ENCODE measurements at places on chromosomes 2 and 18.

GRCh38 chr18:33304277-33304676 lies 136.2 kb downstream of the CCDC178 start:
- no peak for DNase-seq

- no peak for DNase-seq
Observed at GRCh38 chr2:180555391-180555965, 424.9 kb upstream of the UBE2E3 start.

DNA sequence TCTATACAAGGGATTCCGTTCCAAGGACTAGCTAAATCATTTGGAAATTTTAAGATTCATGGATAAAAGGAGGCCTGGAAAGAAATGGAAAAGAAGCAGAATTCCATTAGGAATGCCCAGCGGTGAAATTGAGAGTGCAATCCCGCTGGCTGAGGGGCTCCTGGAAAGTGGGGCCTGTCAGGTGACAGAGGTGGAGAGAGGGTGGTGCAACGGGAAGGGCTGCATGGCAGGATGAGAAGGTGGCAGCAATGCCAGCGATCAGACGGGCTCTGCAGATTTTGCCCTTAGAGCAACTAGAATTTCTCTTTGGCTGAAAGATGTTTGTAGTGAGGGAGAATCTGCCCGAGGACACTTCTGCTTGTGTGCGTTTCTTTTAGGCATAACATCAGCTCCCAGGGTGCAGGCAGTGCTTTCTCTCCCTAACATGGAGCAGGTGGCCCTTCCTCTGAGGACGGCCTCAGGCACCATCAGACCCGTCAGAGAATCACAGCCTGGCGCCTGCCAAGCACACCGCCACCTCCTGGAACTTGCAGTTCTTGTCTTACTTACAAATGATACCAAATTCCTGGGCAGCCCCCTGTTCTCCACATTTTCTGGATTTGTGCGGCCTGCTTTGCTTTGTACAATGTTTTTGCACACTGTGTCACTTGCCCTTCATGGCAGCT lies 261.6 kb downstream of the NDUFA10 start:
- DNase-seq = peak; percentile 50

DNA sequence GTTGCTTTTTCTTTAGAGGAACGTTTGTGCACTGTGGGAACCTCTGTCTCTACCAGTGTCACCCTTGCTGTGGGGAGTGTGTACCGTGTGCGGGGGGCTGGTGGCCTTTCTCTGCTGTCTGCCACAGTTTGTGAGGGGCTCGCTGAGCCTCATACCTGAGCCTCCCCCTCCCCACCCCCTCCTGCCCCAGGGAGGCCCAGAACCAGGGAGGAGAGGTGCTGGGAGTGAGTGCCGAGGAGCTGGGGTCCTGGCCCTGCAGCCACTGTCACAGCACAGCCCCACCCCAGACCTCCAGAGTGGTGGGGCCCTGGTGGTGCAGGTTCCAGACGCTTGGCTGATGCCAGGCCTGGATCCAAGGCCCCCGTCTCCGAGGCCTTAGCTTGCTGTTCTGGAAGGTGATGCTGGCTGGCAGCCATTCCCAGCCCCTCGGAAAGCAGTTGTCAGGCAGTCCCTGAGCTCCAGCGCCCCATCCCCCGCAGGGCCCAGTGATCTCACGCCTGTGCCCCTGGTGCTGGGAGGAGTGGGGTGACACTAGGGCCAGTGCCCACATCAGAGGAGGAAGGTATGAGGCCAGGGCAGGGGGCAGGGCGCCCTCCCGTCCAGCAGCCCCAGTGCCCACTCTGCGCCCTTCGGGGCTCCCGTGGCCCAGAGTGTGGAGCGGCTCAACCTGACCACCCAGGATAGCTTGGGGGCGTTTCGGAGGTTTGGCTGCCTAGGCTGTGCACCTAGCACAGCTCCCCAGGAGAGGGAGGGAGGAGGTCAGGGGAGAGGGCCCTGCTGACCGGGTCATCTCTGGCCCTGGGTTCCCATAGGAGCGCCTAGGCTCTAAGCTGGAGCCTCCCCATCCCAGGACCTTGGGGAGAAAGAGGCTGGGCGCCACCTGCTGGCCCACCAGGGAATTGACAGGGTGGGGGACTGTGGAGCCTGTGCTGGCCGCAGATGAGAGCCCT lies 53.0 kb upstream of the ALPP start:
- DNase-seq = peak; percentile 89

DNA sequence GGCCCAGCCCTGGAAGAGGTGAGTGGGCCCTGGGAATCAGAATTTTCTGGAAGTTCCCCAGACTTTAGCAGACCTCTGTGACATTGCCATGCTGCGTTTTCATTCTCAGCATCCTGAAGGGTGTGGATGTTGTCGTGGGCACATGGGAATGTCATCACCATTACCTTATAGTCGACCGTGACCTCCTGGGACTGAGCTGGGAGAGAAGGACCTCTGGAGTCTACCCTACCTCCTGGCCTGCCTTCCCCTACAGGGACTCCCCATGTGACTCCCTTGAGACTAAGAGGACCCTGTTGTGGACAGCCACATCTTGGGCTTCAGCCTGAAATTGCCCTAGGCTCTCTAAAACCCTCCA lies 43.0 kb downstream of the CNGA3 start:
- DNase-seq = no peak

GRCh38 chr2:10368491-10369231 lies 66.0 kb downstream of the HPCAL1 start:
- DNase-seq = no peak

- no peak for DNase-seq
Observed at GRCh38 chr2:10795508-10796046, 17.0 kb downstream of the PDIA6 start.

DNA sequence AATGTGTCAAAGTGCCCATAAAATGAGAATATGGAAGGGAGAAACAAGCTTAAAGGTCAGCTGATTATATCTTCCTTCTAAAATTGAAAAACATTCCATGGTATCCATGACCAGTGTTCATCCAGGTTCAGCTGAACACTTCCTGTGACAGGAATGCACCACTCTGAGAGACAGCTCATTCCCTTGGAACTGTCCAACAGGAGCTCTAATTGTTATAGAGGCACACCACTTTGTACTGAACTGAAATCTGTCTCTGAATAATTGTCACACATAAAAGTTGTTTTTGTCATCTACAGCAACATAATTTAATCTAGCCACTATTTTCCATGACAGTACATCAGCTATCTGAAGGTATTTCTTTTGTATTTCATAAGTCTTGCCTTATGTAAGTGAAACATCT lies 195.9 kb upstream of the ZNF804A start:
- no peak for DNase-seq

GRCh38 chr2:205785507-205786260 lies 103.4 kb downstream of the NRP2 start:
- DNase-seq = no peak

DNA sequence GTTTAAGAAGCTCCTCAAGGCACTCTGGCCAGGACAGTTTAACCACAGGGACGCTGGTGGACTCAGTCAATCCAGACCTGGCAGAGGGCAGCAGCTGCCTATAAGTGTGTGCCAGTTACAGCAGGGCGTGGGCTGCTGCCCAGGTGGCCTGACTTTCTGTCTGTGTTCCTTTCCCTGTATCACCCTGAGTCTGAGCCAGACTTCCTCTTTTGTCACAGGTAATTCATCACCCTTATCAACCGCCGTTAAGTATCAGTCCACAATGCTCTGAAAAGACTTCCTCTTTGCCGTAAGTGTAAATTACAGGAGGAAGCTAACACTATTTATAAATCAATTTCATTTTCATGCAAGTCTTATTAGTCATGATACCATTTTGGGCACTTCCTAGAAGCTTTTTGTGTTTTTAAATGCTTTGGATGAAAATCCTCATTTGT lies 7.0 kb downstream of the LPIN1 start:
- no peak for DNase-seq

- DNase-seq = no peak
Observed at GRCh38 chr2:28676152-28676835, 75.3 kb upstream of the PPP1CB start.

GRCh38 chr2:193331676-193332075 lies 1136.9 kb upstream of the TMEFF2 start:
- DNase-seq = no peak

DNA sequence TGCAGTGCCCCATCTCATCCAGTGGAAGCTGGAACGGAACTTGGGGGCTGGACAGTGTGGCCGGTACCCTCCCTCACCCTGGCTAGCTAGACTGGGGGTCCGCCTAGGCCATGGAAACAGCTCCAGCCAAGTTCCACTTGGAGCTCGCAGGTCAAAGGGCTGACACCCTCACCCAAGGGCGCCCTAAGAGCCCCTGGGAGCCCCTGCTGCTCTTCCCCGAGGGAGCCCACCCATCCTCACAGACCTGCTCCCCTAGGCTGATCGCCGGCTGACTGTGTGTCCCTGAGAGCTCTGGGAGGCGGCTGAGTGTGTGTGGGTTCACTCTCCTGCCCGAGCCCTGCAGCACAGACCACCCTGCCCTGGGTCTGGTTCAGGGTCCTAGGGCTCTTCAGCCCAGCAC lies 118.2 kb upstream of the OTOS start:
- no peak for DNase-seq

DNA sequence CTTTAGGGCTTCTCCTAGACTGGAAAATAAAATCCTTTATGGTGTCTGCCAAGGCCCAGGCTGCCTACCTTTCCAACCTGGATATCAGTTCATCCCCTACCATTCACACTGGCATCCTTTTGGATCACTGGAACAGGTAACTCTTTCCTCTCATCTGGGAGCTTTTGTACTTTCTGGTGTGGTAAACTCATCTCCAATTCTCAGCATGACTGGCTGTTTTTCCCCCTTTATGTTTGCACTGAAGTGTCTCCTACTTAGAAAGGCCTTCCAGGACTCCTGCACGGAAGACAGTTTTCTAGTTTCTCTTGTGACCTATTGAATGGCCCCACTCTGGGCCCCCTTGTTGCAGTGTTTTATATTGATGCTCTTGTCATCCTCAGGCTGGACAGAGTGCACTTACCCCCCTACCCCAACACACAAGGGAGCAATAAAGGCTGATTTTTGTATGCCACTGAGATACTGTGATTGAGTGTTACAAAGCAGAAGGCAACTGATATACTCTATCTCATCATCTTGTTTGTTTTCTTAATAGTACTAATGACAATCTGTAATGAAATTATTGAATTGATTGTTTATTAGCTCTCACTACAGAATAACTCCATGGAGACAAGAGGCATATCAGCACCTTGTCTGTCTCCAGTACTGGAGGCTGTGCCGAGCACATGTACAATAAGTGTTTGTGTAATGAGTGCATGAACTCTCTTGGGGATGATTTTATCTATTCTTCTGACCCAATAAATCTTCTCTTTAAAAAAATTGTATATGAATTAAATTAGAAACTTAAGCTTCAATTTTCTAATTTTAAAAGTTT lies 129.9 kb downstream of the PIEZO2 start:
- no peak for DNase-seq

GRCh38 chr2:239110595-239111048 lies 262.7 kb downstream of the TWIST2 start:
- DNase-seq = no peak

DNA sequence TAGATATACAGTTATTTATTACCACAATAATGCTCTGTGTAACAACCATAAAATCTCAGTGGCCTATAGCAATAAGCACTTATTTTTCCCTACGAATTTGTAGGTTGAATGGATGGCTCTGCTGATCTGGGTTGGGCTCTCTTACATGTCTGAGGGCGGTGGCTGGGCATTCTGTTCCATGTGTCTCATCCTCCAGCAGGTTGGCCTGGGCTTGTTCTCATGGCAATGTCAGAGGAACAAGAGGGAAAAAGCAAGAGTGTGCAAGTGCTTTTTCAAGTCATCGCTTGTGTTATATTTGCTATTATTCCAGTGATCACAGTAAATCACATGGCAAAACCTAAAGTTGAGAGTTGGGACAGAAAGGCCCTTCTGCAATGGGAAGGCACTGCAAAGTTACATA lies 30.4 kb upstream of the MYO3B start:
- no peak for DNase-seq

- DNase-seq = no peak
Observed at GRCh38 chr2:153004627-153005026, 286.2 kb downstream of the ARL6IP6 start.

DNA sequence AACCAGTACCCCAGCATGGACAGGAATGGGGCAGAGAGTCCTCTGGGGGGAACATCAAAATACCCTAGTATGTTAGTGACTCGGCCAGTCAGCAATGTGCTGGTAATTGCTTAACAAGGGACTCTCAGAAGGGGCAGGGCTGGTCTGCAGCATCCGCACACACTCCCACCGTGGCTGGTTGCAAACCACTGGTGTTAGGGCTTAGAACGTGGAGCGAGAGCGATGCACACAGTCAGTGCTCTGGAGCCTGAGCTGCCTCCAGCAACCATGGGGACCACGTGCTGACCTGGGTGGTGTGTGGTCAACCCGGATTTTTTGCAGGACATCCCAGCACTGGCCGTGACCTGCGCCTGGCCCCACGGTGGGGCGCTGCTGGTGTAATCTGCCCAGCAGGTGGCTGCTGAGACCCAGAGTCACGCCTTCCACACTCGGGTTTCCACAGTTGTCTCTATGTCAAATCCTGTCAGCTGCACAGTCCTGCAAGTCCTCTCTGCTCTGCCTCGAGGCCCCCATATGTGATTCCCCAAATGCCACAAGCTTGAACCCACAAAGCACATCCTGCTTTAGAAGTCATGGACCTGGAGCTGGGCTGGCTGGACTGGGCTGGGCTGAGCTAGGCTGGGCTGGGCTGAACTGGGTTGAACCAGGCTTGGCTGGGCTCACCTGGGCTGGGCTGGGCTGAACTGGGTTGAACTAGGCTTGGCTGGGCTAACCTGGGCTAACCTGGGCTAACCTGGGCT lies 50.6 kb upstream of the GPC1 start:
- DNase-seq = peak; percentile 69

DNA sequence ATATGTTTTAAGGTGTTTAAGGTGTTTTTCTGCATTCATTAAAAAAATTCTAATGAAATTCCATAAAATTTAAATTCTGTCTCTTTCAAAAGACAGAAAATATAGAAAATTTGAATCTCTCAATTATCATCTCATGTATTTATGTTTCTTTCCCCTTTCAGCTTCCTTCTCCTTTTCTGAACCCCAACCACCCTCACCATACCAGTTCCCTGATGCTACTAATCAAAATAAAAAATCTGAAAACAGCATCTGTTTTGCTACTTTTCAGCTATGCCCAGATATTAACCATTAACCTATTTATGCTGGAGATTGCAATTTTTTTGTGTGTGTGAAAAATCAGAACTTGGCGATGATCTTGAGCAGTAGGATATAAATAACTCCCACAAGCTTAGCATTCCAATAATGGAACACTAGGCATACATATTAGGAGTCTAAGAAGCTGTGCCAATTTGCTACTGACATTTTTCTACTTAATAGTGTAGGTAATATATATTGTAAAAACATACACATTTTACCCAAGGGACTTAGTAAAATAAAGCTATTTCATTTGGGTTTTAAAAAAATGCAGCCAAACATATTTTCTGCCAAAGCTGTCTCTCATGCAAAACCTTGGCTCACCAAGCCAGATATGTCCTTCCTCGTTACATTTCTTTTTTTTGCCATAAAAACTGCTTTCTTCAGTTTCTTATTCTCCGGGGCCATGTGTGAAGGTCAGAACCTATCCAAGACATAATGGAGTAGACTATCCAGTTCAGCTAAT lies 32.6 kb upstream of the AGPS start:
- DNase-seq = no peak

- no peak for DNase-seq
Observed at GRCh38 chr18:41599466-41599865, 355.6 kb upstream of the PIK3C3 start.

GRCh38 chr2:231633241-231633976 lies 40.7 kb downstream of the TEX44 start:
- no peak for DNase-seq

GRCh38 chr18:22084547-22084946 lies 84.8 kb upstream of the GATA6 start:
- DNase-seq = peak; percentile 78

GRCh38 chr18:68445668-68446426 lies 269.1 kb downstream of the TMX3 start:
- no peak for DNase-seq

GRCh38 chr2:173457366-173457765 lies 102.7 kb downstream of the CDCA7 start:
- no peak for DNase-seq
